PC-9 (cell line): ENCODE measurements at places on chromosomes 2 and 18. TPM values are rescaled to one million over a fixed set of nuclear protein-coding genes. Genes with fewer than 3 reads are reported as not detected.

DNA sequence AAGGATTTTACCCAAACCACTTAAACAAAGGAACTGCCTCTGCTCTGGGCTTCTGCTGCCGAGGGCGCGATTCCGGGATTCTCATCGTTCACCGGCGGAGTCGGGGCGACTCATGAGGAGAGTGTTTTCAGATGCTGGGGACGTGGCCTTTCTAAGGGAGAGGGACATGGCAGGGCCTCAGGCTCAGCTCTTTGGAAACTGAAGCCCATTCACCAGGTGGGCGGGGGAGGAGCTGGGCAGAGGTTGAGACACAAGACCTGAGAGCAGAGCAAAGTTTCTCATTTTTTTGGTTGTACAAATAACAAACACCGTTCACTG is 29.8 kb downstream of the NFATC1 start:
- no peak for DNase-seq

GRCh38 chr2:71471276-71471675 is 17.9 kb downstream of the DYSF start:
- DNase-seq, result no peak

- DNase-seq, result no peak
Measured at GRCh38 chr2:136243638-136244535, 125.9 kb upstream of the CXCR4 start.

GRCh38 chr2:238123218-238123971 is 15.1 kb upstream of the KLHL30 start:
- DNase-seq, result no peak

DNA sequence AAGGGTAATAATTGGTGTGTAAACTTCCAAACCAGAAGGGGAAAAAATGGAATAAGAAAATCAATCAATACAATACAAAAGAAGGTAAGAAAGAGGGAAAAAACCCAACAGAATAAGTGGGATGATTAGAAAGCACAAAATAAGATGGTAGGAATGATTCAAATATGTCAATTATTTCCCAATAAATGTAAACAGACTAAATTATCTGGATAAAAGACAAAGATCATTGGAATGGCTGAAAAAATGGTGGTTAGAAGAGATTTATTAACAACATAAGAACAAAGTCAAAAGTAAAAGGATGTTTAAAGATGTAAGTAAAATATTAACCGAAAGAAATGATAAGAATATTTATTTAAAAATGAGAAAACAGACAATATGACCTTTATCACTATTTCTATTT is 103.5 kb upstream of the YWHAQ start:
- no peak for DNase-seq

- no peak for DNase-seq
Measured at GRCh38 chr2:32925283-32925815, 21.4 kb upstream of the LTBP1 start.

- no peak for DNase-seq
Measured at GRCh38 chr2:189681903-189682302, 7.4 kb downstream of the ANKAR start.

DNA sequence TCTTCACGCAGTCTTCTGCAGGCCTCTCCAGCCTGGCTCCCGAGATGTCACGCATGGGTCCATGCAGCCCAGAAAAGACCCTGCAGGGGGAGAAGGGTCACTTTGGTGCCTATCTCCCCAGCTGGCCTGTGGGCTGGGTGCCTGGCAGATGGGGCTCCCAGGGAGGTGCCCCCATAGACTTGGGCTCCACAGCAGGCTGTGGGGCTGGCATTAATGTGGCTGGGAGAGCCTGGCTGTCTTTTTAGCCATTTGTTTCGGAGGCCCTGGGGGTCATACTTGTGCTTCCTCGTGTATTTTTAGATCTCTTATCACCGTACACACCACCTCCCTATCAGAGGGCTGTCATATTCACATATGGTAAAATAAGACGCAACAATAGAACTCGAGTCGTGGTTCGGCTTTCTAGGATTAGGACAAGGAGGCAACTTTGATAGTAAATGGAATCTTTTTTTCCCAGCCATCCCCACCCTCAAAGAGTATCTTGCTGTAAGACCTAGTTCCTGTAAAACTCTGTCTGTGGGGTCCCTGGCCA is 74.5 kb downstream of the LRRFIP1 start:
- no peak for DNase-seq

GRCh38 chr2:56348392-56349210 is 164.8 kb downstream of the CCDC85A start:
- no peak for DNase-seq

- DNase-seq, result no peak
Measured at GRCh38 chr2:231259104-231259503, 60.7 kb downstream of the ARMC9 start.

DNA sequence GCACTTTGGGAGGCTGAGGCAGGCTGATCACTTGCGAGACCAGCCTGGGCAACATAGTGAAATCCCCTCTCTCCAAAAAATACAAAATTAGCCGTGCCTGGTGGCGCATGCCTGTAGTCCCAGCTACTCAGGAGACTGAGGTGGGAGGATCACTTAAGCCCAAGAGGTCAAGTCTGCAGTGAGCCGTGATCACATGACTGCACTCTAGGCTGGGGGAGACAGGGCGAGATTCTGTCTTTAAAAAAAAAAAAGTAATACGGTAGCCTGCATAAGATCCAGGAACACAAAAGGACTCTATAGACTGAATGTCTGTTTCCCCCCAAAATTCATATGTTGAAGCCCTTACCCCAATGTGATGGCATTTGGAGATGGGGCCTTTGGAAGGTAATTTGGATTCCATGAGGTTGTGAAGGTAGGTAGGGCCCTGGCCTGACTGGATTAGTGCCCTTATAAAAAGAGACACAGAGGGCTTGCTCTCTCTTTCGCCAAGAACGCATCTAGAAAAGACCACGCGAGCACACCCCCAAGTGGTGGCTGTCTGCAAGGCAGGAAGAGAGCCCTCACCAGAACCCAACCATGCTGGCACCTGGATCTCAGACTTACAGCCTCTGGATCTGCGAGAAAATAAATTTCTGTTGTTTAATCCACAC is 17.0 kb downstream of the MBOAT2 start:
- DNase-seq, result no peak

GRCh38 chr2:224432003-224432579 is 30.2 kb upstream of the FAM124B start:
- no peak for DNase-seq

- DNase-seq, result no peak
Measured at GRCh38 chr2:148257276-148257675, 236.4 kb downstream of the MBD5 start.

DNA sequence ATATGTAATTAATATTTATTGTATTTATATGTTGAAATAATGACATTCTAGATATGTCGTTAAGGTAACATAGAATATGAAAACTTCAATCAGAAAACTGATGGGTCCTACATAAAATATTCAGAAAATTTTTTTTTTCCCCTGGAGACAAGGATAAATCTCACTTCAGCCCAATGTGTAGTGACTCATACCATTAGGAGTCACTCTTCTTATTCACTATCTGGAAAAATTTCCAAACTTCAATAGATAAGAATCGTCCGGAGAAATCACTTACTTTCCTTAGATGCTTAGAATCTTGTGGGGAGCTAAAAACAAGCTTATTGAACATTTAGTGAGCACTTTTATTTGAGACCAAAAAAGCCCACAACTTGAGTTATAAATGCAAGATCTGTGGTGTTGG is 4.6 kb downstream of the SERPINB13 start:
- no peak for DNase-seq

GRCh38 chr2:88054782-88055370 is 707 bp downstream of the KRCC1 start:
- DNase-seq, result no peak

IKZF2 gene
- 22.2 and 28.3 TPM in 2 replicates for total RNA-seq

DIS3L2 gene
- total RNA-seq, result 30.4 and 39.1 TPM in 2 replicates

C1GALT1C1L gene
- total RNA-seq, result 3.7 and 4.6 TPM in 2 replicates

CHRNG gene
- not detected in 2 replicates for total RNA-seq

IL36A gene
- total RNA-seq, result not detected in 2 replicates

REG1B gene
- not detected in 2 replicates for total RNA-seq

LYPD1 gene
- total RNA-seq, result 5.1 and 10.3 TPM in 2 replicates
